ENCODE measurements at places on chromosomes 16 and 17.
A peak's percentile ranks its signal among the peaks of the same experiment; 100 is the strongest.

- peak; percentile 64 for DNase-seq
Measured at GRCh38 chr16:69566981-69567680, 1.4 kb downstream of the NFAT5 start.

DNA sequence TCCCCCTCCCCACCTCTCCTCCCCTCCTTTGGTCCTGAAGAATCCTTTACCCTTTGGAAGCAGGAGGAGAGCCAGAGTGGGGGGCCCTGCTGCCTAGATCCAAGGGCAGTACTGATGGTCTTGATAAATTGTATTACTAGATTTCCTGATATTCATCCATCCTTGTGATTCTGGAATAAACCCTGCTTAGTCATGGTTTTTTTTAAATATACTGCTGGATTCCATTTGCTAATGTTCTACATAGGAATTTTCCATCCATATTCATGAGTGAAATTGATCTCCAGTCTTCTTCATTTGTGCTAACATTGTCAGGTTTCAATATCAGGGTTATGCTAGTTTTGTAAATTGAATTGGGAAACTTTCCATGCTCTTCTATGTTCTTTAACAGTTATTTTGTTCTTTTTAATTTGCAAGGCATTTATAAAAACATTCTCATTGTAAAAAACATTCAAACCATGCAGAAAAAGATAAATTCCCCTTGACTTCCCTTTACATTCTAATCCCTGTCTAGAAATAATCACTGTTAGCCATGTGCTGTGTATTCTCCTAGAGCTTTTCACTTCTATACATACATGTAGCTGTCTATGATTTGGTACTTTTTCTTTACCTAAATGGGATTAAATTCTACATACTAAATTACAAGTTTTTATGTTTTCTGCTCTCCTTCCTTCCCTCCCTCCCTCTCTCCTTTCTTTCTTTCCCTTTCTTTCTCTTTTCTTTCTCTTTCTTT lies 56.7 kb downstream of the CCDC42 start:
- no peak for DNase-seq

DNA sequence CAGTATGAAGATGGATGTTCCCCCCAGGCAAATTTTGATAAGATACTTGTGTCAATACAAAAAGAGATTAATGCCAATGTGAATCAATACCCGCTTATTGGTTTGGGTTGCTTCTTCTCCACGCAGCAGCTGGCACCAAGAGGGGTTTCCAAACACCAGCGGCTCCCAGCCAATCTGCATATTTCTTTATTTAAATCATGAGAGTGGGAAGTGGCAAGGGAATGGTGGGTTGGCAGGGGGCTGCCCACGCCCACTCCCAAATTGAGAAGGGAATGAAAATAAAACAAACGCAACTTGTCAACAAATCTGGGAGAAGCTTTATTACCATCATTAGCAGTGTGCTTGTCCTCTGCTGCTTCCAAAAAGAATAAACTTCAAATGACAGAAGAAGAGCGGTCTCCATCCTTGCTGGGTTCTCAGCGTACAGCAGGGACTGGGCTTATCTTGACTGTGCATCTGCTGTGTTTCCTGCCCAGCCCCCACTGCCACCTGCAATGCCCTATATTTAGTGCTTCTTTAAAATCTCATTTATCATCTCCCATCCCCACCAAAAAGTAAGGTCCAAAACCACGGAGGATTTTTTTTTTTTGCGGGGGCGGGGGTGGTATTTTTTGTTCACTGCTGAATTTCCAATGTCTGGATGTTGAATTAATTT lies 34.9 kb upstream of the C16orf78 start:
- peak; percentile 59 for DNase-seq

DNA sequence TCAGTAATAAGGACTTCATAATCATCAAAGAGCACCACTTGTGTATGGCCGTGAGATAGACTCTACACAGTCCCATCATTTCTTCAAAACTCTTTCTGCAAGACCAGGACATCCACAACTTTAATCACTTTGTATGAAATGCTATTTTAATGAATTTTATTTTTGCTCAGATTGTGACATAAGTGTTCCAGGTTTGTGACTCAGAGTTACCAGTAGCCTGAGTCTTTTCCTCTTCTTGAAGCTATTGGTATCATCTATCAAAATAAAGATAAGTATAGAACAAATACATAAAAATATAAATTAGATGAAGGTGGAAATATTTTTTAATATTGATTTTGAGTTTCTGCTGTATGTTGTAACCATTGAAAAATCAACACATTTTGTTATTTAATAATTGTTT lies 16.6 kb upstream of the VWA3A start:
- no peak for DNase-seq

- DNase-seq, result no peak
Measured at GRCh38 chr16:74438492-74438979, 17.3 kb upstream of the CLEC18B start.

GRCh38 chr16:3654249-3654991 lies at the start of gene DNASE1:
DNASE1 (plus strand) TSS chr16:3654691; CDS start chr16:3655374, 683 bp downstream.
- DNase-seq, result no peak

DNA sequence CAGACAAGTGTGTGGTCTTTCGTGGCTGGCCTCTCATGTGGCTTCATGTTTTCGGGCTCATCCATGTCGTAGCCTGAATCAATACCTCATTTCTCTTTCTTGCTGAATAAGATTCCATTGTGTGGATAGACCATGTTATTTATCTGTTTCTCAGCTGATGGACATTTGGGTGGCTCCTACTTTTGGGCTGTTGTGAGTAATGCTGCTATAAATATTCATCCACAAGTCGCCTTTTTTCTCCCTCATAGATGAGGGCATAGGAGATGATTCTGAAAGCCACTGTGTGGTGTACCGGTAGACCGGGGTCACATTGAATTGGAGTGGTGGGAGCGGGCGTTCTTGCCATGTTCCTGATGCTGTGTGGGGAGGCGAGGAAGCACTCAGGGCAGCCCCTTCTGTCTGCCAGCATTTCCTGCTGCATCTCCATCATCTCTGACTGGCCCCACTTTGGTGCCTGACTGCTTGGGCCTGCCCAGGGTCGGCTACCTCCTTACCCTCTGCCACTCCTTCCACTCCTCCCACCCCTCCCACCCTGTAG lies 40.1 kb downstream of the PRMT7 start:
- no peak for DNase-seq

GRCh38 chr17:8173871-8174322 lies 2.3 kb downstream of the TMEM107 start:
- DNase-seq, result no peak

- DNase-seq, result no peak
Measured at GRCh38 chr17:52106072-52106471, 52.4 kb downstream of the CA10 start.

DNA sequence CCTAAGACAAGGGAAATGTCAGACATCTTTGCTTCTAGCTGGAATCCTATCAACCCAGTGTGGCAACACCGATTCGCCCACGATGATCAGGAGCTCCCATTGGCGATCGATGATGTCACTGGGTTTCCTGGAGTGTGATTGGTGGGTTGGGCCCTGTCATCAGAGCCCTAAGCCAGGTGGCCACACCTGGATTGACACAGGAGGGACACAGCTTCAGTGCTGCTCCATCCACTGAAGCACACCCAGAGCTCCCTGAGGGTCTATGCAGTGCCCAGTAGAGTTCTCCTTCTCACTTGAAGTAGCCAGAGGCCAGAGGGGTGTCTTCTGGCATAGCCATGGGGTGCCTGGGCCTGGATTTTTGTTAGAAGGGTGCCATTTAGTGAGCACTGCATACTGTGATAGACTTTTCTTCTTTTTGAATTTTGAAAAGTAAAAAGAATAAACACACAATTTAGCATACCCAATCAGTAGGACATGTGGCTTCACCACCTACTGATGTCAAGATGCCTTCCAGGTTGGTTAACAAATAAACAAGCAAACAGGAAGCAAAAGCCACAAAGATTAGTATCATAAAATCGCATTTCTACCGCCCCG lies 77.6 kb downstream of the CMIP start:
- DNase-seq, result no peak

GRCh38 chr16:75916451-75916850 lies 190.2 kb upstream of the CPHXL start:
- DNase-seq, result no peak

DNA sequence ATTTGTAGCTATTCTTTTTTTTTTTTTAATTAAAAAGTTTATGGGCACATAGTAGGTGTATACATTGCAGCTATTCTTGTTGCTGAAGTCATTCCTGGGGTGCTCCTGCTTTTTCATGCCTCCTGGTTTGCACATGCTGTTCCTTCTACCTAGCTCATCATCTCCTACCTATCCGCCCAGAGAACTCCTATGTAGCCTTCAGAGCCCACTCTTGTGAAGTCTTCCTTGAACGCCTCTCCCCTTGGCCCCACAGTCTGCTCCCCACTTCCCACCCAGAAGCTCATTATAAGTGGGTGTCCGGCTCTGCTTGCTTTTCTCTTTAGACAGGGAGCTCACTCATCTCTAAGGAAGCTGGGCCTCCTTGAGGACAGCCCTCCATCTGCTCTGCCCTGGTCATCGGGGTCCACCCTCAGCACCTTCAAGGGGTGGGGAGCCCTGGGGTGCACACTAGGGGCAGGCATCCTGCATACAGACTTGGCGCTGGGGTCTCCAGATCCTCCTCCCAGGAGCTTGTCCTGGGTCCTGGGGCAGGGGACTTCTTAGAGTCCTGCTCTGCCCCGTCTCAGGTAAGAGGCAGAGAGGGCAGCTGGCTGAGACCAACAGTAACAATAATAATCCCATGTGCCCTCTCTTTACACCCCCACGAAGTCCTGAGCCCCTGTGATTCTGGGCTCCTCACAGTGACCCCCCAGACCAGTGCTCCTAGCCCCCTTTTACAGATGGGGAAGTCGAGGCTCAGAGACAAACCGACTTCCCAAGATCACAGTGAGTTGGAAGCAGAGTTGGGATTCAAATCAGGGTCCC lies 3.5 kb upstream of the B9D1 start:
- no peak for DNase-seq

- no peak for DNase-seq
Measured at GRCh38 chr17:68829211-68829610, 126.0 kb downstream of the ABCA8 start.

- DNase-seq, result no peak
Measured at GRCh38 chr16:54373534-54374520, 87.2 kb upstream of the IRX3 start.

GRCh38 chr17:80566054-80566400 lies 21.4 kb downstream of the RPTOR start:
- no peak for DNase-seq

- no peak for DNase-seq
Measured at GRCh38 chr17:38430316-38430715, 2.1 kb downstream of the ARHGAP23 start.

GRCh38 chr17:47989159-47989558 lies 18.2 kb downstream of the CDK5RAP3 start:
- no peak for DNase-seq

- DNase-seq, result no peak
Measured at GRCh38 chr17:79395066-79395465, 215.8 kb downstream of the RBFOX3 start.

GRCh38 chr17:68288804-68289203 lies 2.1 kb downstream of the SLC16A6 start:
- no peak for DNase-seq

DNA sequence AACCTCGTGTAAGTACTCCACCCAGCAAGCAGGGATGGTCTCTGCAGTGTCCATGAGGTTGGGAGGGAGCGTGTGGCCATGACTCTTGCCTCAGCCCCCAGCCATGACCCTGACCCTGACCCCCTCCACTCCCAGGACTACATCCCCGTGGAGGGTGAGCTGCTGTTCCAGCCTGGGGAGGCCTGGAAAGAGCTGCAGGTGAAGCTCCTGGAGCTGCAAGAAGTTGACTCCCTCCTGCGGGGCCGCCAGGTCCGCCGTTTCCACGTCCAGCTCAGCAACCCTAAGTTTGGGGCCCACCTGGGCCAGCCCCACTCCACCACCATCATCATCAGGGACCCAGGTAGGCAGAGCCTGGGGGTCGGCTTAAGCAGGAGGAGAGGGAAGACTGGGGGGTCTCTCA lies 16.3 kb downstream of the GALK1 start:
- DNase-seq, result no peak

DNA sequence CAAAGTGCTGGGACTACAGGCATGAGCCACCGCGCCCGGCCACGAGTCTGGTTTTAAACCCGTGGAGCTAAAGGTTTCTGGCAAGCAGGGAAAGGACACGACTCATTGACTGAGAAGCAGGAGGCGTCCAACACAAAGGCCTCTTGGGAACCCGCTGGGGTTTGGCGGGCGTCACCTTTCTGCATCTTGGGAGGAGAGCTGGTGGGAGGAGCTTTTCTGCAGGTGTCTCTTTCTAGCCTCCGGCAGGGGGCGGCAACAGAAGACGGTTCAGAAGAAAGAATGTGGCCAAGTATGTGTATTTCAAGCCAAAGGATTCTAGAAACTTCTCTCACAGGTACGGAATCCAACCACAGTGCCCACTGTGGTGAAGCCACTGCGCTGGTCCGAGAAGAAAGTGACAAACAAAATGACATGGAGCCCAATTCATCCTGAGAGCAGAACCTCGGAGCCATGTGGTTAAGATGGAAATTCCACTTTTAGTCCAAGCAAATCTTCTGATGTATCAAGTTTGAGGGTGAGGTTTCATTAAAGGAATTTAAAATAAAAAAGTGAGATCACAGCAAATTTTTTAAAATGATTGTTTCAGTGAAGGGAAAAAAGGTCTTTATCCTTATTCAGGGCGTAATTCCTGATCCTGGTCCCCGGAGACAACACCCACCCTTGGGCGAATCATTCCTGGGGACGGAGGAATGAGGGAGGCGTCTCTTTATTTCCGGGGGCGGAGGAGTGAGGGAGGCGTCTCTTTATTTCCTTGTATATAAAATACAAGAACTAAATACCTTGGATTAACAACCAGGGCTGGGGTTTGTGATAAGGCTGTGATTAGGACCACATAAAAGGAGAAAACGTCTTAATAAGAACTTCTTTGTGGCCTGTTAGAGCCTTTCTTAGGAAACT lies 97.6 kb downstream of the MRM3 start:
- DNase-seq, result no peak

- no peak for DNase-seq
Measured at GRCh38 chr17:327296-327695, 25.3 kb downstream of the RPH3AL start.

DNA sequence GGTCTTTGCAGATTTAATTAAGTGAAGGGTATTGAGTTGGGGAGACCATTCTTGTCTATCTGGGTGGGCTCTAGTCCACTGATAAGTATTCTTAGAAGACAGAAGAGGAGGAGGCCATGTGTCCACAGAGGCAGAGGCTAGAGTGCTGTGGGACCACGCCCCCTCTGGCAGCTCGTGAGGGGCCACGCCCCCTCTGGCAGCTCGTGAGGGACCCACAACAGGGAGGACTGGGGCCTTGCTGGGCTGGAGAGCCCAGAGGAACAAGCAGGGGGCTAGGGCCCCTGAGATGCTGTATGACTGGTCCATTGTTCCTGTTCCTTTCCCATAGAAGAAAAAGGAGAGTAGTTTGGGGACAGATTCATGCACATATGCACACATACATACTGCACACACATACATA lies 106.8 kb downstream of the METRNL start:
- no peak for DNase-seq

DNA sequence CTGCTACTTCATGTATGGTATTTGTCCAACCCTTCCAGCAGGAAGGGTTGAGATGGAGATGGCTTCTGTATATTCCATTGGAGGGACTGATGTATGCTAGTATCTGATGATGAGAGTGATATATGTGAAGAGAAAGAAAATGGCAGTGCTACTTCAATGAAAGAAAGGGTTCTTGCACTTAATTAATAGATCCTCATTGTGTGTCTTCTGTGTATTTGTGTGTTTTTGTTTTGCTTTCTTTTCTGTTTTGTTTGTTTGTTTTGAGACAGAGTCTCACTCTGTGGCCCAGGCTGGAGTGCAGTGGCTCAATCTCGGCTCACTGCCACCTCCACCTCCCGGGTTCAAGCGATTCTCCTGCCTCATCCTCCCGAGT lies 61.2 kb upstream of the CRYM start:
- no peak for DNase-seq

- DNase-seq, result no peak
Measured at GRCh38 chr17:45976755-45977505, 22.1 kb upstream of the STH start.

Measured in C1 segment of cervical spinal cord (tissue), 14 donors.